ENCODE measurements at places on chromosomes 3 and 15.

- DNase-seq = no peak
Measured at GRCh38 chr15:48388016-48388851, 57.0 kb downstream of the DUT start.

GRCh38 chr15:58420579-58421043 lies 11.2 kb upstream of the LIPC start:
- no peak for DNase-seq

GRCh38 chr15:70121624-70122302 lies 24.0 kb upstream of the TLE3 start:
- DNase-seq = no peak

DNA sequence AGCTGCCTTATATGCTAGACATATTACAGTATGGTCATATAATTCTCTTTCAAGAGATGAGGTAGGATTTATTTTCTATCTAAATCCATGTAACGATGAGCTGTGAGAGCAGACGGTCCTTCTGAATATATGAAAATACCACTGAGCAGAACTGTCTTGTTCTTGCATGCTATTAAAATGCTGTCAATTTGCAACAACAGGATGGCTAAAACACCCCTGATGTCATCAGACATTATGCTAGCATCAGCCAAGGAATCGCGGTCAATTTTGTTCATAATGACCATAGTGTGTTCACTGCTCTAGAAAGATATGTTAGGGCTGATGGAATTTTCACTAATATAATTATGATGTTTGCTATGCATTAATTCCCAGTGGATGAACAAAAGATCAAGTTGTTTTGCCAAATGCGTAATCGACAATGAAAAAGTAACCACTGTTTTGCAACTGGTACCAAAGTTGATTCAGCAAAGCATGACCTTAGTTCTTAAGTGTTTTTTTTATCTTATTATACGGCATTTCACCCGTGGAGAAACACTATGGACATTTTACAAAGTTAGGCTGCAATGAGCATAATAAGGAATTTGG lies 765.4 kb upstream of the NR2F2 start:
- no peak for DNase-seq

GRCh38 chr3:193465992-193466608 lies 87.5 kb upstream of the ATP13A5 start:
- no peak for DNase-seq

DNA sequence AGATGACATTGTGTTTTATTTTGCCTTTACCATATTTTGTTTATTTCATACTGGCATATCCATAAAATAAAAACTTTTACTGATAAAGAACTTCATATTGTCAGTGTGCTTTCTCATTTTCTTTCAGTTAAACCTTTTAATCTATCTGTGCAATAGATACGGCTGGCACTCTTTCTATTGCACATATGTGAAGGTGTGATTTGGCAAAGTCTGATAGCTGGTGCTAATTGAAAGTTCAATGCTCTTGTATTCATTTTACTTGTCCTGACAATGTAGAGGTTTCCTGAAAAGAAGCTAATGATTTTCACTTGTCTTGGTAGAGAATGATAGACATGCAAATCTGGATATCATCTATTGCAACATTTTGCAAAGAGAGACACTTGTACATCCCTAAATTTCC lies 467.0 kb downstream of the NSUN3 start:
- no peak for DNase-seq

DNA sequence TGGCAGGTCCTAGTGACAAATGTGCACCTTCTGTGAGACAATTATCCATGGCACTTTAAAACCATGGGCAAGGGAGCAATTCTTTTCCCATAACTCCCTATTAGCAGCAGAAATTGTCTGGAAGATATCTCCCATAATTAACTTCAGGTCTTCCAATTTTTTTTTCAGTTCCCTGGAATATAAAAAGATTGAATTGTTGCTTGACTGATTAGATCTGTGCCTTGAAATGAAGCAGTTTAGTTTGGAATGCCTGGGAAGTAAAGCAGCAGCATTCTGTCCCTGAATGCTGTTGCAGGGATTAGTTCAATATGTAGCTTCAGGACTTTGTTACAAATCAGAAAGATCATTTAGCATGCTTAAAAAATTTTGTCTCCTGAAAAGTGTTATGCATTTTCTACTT lies 137.0 kb upstream of the GOLGA6L4 start:
- no peak for DNase-seq

DNA sequence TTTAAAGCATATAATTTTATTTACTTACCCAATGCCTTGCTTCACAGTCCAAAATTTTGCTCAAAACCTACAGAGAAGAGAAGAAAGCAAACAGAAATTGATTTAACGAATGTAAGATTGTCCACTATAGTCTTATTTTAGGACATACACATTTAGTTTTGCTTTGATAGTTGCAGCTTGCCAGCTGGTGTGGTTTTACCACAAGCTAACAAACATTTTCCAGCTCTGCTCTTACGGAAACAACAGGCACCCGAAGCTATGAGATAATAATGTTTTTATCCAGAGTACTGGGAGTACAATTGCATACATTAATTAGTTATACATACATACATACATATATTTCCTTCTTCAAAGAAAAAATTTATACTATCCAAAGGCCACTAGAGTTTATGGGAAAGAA lies 10.4 kb downstream of the BCL6 start:
- DNase-seq = no peak

GRCh38 chr15:89666858-89667705 lies 11.8 kb upstream of the KIF7 start:
- DNase-seq = no peak

DNA sequence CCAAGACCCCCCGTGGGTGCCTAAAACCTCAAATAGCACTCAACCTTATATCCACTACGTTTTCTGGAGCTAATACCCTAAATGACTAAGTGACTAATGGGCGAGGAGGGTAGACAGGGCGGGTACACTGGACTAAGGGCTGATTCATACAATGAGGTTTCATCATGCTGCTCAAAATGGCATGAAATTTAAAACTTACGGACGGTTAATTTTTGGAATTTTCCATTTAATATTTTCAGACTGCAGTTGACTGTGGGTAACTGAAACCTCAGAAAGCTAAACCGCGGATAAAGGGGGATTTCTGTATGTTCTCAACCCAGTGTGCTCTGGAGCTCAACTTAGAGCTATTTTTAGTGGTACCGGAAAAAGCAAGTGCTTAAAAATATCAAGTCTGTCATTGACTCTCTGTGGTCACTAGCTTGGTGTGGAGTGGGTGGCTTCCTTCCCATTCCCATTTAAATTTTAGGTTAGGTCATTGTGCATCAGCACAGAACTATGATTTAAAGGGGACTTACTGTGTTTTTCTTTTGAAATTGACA lies 72.9 kb downstream of the LRRC28 start:
- DNase-seq = no peak

GRCh38 chr15:26372706-26373105 lies 400.2 kb downstream of the GABRB3 start:
- no peak for DNase-seq

- no peak for DNase-seq
Measured at GRCh38 chr3:116059421-116060096, 385.7 kb downstream of the LSAMP start.

DNA sequence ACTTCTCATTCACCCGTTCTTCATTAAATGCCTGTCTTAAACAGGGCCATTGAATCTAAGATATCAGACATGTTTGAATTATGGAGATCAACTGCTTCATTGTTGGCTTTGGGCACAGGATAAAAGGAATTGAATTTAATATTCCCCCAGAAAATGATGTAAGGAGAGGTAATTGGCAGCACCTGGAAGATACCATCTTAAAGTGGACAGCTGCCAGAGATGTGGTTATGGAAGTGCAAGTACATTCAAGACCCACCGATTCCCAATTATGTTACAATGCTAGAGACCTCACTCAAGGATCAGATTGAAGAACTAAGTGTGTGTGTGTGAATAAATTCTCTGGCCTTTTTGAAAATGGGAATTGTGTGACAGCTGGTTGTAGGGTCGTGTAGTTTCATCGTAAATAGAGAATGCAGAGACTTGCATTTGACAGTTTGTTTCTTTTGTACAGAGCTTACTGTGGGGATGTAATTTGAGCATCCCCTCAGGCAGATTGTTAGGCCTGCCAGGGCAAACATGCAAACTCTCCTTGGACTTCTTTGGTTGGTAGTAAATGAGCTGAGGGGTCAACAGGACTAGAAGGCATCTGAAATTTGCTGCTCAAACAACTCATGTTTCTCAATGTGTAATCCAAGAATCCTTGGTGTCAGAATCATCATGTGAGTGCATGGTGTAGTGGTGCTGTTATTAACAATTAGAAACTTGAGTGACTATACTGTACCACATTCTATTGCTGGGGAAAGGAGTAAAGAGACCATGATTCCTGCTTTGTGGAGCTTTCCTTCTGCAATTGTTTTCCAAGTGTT lies 359.2 kb upstream of the THRB start:
- DNase-seq = no peak

DNA sequence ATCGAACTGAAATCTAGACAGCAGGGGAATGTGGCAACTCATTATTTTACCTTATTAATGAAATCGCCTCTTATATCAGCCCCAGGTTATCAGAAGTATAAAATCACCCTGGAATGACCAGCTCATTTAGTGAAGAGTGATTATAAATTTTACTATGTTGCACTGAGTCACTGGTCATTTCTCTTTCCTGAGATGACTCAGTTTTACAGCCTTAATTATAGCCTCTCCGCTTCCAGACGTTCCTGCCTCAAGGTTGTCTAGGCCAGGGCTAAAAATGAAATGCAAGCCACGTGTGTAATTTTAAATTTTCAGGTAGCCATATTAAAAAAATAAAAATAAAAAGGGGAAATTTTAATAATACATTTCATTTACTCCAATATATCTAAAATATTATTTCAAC lies 33.3 kb downstream of the DET1 start:
- DNase-seq = no peak

GRCh38 chr3:108983051-108983450 lies 29.4 kb upstream of the GUCA1C start:
- no peak for DNase-seq

DNA sequence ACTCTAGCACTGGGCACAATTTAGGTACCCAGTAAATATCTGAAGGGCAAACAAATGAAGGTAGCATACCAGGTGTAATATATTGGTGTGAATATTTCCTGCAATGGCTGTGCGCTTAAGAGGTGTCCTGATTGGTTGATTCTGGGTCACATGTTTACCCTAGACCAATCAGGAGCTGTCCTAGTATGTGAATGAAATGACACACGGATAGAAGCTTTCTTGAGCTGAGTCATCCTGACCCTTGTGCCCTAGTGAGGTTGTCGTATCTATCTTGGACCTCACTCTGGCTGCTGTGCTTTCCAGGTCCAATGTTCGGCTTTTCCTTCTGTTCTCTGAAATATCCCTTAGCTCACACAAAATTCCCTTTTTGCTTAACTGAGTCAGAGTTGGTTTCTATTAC lies 58.1 kb upstream of the FOXP1 start:
- no peak for DNase-seq

DNA sequence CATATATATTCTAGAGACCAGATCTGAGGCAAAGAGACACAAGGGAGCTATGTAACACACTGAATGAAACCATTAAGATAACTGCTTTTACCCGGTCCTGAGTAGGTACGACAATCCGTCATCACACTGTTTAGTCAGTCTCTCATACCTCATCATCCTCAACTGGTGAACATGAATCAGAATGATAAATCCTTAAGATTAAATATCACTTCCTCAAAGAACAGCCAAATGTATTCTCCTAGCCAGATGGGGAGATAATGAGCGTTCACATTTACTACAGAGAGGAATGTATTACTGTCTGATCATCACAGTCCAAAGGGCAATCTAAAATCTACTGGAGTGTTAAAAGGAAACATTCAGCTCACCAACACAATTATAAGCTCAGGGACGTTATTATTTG lies 319.4 kb upstream of the STAC start:
- no peak for DNase-seq

Data from activated CD4-positive, alpha-beta T cell treated with anti-CD3 and anti-CD28 coated beads for 24 hours (primary cell).